Activated CD8-positive, alpha-beta memory T cell treated with anti-CD3 and anti-CD28 coated beads, Interleukin-2, amount 50 U/mL, for 4 hours (primary cell): ENCODE measurements at places on chromosomes 12 and 14.

DNA sequence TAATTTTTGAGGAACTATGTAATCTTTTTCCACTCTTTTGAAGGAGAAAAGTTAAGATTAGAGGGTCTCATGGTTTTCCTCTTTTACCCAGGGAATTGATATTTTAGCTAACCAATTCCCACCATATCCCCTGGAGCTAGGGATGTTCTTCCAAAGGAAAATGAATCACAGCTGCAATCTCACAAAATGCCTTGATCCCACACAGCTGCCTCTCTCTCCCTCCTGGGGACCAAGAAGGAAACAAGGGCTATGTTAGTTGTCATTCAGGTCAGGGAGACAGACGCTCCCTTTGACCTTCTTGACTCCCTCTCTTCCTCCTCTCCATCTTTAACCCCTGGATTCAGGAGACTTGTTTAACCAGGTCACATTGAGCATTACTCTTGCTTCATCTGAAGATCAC, 9.5 kb downstream of the DCN start:
- DNase-seq = no peak

DNA sequence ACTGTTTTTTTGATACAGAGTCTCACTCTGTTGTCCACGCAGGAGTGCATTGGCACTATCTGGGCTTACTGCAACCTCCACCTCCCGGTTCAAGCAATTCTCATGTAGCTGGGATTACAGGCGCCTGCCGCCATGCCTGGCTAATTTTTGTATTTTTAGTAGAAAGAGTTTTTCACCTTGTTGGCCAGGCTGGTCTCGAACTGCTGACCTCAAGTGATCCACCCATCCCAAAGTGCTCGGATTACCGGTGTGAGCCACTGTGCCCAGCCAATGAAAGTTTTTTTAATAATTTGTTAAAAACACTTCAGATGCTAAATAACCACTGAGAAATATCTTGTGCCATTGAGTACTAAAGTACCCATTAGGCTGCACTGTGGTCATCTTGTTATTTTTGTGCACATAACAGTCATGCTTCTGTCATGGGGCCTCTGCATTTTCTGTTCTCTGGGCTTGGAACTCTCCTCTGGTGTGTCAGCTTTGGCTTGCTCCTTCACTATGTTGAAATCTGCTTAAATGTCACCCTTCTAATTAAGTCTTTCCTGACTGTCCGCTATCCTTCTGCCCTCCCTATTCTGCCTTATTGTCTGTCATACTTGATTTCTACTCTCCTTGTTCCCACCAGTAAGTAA, 105.1 kb downstream of the KTN1 start:
- DNase-seq = no peak

- DNase-seq = no peak
Observed at GRCh38 chr12:91064640-91065039, 6.8 kb upstream of the KERA start.

DNA sequence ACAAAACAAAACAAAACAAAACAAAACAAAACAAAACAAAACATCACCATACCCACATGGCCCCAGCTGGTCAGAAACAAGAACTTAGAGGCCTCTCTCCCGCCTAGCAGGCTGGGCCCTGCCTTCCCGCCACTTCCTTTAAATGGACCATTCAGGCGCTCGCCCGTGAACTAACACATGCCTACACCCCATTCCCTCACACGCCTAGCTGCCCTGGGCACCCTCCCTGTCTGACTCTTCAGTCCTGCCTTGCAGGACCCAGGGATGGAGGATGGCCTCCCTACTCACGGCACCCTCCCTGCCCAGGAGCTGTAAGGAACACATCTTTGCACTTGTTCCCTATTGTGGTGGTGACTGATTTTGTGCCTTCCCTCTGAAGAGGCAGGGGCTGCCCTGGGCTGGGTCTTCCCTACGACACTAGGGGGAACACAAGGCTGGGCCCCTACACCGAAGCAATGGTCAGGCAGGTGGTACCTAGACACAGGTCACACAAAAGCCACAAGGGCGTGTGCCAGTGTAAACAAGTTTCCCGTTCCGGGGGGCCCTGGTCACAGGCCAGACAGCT, 21.5 kb downstream of the P2RX2 start:
- DNase-seq = no peak

DNA sequence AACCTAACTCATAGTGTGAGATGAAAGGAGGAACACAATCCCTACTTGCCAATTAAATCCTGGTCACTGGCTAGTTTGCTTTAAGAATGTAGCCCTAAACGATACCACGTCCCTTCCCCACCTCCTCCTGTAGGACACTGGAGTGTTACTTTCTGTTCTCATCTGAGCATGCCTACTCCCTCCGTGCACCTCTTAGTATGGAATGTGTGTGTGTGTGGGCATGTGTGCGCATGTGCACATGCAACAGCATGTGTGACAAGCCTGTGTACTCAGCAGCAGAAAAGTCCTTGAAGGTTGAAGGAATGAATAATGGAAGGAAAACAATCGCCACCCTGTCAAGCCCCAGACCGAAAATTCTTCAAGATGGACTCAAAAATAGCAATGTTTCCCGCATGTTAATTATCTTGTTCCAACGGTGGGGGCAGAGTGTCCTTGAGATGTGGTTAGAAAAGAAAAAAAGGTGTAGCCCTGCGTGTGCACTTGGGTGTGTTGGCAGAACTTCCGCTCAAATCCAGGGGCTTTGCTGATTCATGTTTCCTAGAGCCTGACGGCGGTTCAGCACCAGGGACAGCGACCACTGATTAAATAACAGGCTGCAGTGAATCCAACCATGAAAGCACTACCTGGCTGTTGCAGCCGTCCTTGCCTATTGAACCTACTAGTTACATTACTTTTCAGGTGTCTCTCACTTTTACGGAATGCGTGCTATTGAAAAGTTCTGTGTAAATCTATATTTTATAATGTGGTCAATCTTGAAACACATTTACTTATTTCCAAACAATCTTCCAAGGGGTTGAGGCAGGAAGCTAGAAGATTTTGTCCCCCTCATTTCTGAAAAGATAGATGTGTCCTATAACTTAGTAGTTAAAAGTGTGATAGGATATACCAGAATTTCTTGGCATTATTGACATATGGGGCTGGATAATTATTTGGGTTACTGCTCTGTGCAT, 79.8 kb downstream of the SRRM4 start:
- no peak for DNase-seq

DNA sequence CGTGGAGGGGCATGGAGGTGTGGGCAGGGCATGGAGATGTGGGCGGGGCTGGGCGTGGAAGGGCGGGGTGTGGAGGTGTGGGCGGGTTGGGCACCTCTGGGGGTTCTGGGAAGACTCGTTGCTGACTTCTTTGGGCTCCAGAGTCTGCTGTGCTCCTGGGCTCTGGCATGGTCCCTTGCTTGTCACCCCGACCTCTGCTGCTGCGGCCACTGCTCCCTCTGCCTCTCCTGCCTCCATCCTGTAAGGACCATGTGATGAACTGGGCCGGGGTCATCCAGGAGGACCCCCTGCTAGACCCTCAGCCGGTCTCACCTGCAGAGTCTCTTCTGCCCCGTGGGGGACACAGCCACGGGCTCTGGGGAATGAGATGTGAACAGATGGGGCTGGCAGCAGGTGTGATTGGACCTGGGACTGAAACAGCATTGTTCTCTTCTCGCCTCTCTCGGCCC, 15.3 kb downstream of the NOC4L start:
- DNase-seq = peak; percentile 12

- DNase-seq = no peak
Observed at GRCh38 chr12:89556976-89557375, 31.1 kb upstream of the POC1B start.
